Naive thymus-derived CD4-positive, alpha-beta T cell (primary cell): ENCODE measurements at places on chromosomes 12 and 14. TPM values are rescaled to one million over a fixed set of nuclear protein-coding genes. Genes with fewer than 3 reads are reported as not detected.

GRCh38 chr12:108789546-108789945 is 58.2 kb upstream of the CORO1C start:
- no peak for DNase-seq

DNA sequence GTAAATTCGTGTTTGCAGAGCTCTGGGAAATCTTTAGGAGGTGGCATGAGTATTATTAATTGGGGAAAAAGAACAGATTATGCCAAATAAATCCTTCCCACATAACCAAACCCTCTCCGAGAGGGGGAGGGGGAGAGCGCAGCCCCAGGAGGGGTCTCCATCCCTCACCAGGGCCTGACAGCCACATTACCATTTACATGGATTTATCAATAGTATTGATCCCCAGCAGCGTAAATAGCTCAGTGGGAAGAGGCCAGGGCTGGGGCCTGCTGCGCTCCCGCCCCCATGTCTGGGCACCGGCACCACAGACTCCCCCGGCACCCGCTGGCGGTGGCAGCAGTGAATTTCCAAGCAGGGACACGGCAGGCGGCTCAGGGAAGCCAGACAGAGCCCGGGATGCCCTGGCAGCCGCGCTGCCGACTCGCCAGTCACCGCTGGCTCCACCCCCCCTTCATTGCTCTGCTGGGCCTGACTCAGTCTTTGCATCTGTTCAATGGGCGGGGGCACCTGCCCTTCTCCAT is 2.4 kb downstream of the NCOR2 start:
- no peak for DNase-seq

GRCh38 chr12:96879301-96879700 is 27.8 kb upstream of the NEDD1 start:
- DNase-seq, result no peak

- DNase-seq, result no peak
Observed at GRCh38 chr14:73709904-73710469, 4.2 kb downstream of the PNMA1 start.

The ANO4 gene
- polyA plus RNA-seq, result not detected
